ENCODE measurements at places on chromosomes 5 and 9.

DNA sequence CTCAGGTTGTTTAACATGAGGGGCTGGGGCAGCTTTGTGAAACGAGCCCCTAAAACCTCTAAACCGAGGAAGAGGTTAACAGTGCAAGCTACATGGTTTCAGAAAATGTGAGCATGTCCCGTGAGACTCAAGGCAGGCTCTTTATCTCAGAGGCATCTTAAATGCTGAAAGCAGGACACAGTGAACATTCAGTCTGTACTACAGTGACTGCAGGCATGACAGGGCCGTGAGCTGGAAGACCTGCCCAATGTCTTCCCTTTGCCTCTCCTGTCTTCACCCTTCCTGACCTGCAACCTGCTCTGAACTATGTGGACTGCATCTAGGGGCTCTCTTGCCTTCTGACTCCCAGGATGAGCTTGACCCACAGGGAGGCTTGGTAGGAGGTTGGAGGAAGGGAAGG is 58.3 kb downstream of the PRLR start:
- no peak for DNase-seq

DNA sequence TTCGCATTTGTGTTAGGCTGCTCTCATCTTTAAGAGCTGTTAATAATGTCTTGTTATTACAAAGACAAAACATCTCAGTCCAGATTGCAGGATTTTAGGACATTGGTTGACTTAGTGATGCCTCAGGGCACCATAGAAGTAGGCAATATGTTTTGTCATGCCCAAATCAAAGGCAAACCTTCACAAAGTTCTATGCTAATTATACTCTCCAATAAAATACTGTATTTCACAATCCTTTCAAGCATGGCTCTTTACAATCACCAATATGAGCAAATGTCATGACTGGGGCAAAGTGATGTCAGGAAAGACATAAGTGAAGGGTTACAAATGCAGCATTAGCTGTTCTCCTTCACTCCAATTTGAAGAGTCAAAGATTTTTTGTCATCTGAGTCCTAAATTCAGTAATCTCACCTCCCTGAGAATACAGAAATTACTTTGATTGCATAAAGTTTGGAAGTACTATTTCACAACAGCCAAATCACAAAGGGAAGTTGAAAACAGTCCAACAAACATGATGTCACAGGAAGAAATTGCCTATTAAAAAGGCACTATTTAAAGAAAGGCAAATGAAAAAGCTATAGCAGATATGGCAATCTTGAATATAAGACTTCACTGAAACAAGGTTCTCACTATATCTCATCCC is 303.2 kb downstream of the PRR16 start:
- DNase-seq, result peak; percentile 8

DNA sequence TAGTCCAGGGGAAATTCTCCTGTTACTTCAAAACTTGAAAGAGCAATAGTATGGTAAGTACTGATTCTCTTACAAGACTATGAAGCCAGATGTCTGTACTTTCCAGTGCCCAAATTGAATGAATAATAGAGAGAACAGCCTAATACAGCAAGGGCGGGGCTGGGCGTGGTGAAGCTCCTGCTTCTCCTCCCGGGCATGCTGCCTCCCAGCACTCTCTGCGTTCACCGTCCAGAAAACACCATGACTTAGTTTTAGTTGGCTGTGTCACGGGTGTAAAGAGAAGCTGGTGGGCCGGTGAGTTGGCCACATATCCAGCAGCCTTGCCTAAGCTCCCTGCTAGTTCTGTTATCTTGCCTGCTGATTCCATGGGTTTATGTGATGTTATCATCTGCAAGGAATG is 40.7 kb upstream of the ADAMTS2 start:
- no peak for DNase-seq

DNA sequence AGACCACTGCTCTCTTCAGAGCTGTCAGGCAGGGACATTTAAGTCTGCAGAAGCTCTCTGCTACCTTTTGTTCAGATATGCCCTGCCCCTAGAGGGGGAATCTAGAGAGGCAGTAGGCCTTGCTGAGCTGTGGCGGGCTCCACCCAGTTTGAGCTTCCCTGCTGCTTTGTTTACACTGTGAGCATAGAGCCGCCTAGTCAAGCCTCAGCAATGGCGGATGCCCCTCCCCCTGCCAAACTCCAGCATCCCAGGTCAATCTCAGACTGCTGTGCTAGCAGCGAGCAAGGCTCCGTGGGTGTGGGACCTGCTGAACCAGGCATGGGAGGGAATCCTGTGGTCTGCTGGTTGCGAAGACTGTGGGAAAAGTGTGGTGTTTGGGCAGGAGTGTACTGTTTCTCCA is 59.9 kb downstream of the CAVIN4 start:
- DNase-seq, result no peak

GRCh38 chr9:96318921-96319565 is 17.1 kb upstream of the HSD17B3 start:
- peak; percentile 18 for DNase-seq

GRCh38 chr5:42875785-42876374 is 64.2 kb upstream of the SELENOP start:
- DNase-seq, result peak; percentile 50

- no peak for DNase-seq
Observed at GRCh38 chr5:175738126-175738525, 80.3 kb downstream of the HRH2 start.

DNA sequence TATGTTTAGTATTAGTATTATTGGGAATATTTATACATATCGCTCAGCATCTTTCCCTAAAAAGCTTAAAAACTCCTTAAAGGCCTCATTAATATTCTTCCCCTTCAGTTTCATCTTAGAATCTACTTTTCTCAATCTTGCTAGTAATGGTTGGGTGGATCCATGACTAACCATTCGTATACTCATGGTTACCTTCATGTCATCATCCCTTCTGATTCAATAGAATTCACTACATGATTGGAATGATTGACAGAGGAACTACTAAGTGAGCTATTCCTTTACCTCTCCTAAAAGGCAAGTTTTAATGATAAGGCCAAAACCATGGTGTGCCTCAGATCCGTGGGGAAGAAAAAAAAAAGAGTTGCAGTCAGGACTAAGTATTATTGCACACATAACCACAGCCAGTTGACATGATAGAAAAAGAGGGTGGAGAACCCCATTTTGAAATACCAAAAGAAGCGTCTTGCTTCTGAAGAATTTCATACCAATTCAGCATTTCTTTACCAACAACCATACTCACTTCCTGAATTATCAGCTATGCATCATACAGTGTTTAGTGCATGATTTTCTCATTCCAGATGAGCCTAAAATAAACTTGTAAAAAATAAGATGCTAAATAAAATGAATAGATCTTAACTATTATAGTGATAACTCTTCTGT is 624.6 kb downstream of the PDE4D start:
- DNase-seq, result peak; percentile 17

DNA sequence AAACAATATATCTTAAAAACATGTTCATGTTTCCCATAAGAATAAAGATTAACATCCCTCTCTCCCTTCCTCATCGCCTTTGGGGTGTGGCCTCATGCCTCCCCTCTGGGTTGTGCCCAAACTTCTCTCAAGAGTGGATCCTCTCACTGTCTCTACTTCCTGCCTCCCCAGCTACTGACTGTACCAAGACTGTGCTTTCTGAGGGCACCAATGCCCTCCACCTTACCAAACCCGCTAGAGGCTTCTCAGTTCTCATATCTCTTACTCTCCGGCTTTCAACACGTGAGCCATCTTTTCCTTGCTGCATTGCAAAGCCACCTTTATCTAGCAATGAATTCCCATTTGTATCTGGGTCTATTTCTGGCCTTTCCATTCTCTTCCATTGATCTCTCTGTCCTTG is 34.4 kb upstream of the KCNIP1 start:
- DNase-seq, result peak; percentile 26

DNA sequence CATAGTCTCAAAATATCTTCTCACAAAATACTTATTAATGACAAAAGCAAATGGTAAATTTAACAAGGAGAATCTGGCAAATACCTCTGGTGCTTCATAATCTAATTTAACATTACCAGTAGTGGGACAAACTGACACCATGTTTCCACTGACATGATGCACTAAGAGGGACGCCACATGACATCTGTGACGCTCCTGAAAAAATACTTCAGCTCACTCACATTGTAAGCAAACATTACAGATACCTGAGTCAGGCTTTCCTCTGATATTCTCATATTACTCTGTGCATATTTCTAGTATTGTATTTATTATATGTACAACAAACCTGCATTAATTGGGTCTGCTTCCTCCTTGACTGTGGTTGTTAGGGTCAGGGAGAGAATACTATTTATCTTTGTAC is 56.7 kb upstream of the OSMR start:
- DNase-seq, result no peak

DNA sequence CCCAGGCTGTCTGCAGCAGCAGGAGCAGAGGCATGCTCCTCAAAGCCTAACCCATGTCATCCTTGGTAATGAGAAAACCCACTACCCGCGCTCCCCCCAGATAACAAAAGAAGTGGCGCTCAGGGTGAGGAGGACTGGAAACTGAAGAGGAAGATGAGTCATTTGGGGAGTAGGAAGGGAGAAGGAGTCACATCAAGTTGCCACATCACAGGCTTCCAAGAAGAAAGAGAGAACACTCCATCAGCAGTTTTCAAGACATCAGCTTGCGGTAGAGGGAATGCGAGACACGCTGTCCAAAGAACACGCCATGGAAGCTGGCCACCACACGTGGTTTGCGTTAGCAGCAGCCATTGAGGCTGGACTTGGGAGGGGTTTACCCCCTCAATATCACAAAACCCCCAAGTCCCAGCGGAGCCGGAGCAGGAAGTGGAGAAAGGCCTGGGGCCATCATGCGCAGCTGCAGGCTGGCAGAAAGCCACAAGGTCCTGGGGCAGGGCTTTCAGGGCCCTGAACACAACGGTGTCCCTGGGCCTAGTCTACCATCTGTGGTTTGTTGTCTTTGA is 41.5 kb downstream of the SH3PXD2B start:
- peak; percentile 92 for DNase-seq

GRCh38 chr9:109707355-109707754 is 72.6 kb upstream of the PALM2AKAP2 start:
- DNase-seq, result no peak

GRCh38 chr9:804026-804425 is 37.5 kb upstream of the DMRT1 start:
- no peak for DNase-seq

DNA sequence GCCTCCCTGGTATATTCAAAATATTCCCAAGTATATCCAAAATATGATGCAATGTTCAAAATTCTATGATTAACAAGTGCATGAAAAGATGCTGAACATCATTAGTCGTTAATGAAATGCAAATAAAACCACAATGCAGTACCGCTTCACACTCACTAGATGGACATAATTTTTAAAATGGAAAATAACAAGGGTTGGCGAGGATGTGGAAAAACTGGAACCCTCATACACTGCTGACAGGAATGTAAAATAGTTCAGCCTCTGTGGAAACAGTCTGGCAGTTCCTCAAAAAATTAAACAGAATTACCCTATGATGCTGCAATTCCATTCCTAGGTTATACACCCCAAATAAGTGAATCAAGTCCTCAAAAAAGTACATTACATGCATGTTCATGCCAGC is 36.1 kb upstream of the MYOT start:
- DNase-seq, result no peak

DNA sequence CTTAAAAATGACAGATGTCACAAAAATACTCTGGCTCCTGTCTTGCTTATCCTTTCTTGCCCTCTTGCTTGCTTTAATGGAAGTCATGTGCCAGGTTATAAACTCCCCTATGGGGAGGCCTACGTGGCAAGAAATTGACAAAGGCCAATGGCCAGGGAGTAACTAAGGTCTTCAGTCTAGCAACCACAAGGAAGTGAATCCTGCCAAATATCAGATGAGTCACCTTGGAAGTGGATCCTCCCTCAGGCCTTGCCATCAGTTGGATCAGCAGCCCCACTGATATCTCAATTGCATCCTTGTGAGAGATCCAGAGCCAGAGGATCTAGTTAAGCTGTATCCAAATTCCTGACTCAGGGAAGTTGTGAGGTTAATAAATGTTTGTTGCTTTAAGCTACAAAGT is 82.8 kb downstream of the CAAP1 start:
- DNase-seq, result no peak

DNA sequence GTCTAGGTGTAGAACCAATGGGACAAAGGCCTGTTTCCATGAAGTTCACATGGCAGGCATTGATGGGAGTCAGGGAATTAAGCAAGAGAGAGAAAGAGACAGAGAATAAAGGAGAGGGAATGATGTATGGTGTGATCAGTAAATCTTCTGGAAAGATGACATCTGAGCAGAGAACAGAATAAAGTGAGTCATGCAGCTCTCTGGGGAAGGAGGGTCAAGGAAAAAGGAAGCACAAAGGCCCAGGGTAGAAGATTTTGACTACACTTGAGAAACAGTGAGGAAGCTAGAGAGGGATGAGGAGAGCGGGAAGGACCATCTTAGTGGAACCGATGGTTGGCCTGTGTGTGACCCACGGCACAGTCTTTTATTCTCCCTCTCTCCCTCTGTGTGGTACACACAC is 425.9 kb downstream of the SPOCK1 start:
- DNase-seq, result no peak

DNA sequence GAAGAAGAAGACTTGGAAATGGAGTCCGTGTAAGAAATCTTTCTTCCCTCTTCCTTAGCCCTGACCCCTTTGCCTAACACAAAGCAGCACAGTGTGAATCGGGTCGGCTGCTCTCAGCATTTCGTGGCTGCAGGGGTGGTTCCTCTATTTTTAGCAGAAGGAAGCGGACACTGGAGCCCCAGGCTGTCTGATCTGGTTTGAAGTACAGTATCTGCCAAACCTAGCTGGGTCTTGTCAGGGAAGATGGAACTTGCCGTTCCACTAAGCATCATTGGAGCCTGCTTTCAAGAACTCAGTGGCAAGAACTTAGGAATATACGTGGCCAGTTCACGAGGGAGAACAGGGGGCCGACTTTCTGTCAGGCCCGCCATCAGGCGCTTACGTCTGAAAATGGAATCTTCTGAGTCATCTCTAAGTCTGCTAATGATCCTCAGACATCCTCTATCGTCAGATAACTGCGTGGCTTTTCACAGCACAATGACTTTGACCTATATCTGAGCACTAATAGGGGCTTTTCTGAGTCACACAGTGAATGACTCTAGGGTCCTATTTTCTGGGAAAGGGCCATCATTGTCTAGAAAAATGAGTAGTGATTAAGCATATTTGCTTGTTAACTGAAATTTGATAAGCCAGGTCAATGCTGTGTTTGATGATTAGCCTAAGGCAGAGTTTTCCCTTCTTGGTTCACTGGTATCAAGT is 43.3 kb upstream of the NCS1 start:
- peak; percentile 93 for DNase-seq

DNA sequence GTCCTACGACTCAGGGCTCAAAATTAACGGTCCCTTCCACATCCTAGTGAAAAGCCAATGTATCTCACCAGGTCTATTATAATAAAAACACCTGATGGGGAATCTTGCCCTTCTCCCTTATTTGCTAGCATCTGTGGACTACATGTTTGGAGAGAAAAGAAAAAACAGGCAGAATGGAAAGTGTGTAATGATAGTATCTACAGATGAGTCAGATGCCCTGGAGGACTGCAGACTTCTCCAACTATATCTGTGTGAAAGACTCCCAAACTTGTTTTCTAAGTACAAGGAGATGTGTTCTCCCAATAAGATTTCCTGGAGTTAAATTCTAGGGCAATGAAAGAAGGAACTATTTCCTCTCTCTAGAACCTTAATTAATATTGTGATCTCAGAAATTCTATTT is 66.0 kb downstream of the FOXB2 start:
- DNase-seq, result no peak
